ENCODE measurements at places on chromosomes 13 and 19.

GRCh38 chr13:42617221-42617620, 43.3 kb downstream of the TNFSF11 start:
- DNase-seq, result no peak

- no peak for DNase-seq
These were observed 2.8 kb upstream of the KLF5 start for GRCh38 chr13:73055813-73056564.

DNA sequence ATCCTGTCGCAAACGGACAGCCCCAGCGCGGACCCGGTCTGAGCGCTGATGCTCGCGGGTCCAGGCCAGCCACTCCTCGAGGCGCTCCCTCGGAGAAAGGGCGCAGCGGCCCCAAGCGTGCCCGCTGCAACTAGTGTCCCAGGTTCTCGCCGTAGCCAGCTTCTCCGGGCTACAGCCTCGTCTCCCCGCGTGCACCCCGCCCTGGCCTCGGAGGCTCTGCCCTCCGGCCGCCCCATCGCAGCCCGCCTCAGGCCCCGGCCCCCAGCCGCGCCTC, 487 bp downstream of the FLT1 start:
- peak; percentile 10 for DNase-seq

- no peak for DNase-seq
These were observed 35.4 kb downstream of the SLC10A2 start for GRCh38 chr13:103030776-103031175.

DNA sequence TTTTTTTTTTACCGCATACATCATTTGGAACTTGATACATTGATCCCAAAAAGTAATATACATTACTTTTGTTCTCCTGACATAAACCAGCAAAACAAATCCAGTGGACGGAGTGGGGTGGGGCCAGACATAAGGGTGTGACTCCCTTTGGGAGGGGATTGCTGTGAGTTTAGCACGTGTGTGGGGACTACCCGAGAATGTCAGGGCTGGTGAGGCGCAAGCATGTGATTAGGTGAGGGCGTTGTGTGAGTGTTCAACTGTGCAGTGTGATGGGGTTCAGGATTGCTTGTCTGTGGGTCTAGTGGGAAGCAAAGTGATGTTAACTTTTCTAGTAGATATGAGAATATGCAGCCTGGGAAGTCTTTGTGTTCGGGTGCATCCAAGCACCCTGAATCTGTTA, 468.0 kb downstream of the TSHZ3 start:
- DNase-seq, result no peak

DNA sequence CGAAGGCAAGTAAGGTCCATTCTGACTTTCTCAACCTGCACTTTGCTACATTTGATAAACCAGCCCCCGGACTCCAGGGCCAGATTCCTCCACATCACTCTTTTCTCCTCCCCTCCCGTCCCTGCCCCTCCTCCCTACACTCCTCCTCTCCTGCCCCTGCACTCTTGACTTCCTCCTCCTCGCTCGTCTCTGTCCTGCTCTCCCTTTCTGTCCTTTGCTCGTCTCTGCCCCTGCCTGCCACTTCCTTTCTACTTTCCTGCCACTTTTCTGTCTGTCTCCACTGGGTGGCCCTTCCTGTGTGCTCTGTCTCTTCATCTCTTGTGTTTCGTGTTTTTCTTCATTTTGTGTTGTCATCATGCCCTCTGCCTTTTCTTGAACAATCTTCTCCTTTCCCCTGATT, 7.0 kb downstream of the U2AF2 start:
- DNase-seq, result no peak

- no peak for DNase-seq
These were observed 229.3 kb upstream of the EDNRB start for GRCh38 chr13:78147905-78148304.

DNA sequence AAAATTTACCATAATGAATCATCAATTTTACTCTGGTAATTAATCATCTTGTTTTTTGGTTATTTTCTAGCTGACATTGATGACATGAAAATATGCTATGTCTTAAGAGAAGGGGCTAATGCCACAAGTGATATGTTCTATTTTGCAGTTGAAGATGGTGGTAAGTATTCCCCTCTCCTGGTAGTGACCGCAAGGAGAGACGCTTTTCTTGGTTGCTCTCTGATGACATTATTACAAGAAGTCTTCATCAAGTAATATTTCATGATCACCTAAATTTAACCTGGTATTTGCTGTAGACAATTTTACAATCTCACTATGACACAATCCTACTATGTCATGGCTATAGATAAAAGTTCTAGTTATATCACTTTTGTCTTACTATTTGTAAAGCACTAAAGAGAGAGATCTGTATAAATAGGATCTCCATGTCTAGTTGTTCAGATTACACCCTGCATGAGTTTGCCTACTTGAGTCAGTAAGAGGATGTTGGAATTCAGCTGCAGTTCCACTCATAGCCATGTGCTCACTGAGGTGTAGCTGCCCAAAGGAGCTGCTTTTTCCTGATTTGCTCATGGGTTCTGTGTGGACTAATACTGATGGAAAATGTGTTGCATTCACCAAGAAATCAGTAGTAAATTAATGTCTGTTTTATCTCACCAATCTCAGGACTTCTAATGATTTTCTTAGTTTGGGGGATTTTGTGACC, 10.9 kb downstream of the FREM2 start:
- DNase-seq, result no peak

- peak; percentile 51 for DNase-seq
These were observed 7.1 kb downstream of the SPRED3 start for GRCh38 chr19:38395381-38396114.

- DNase-seq, result peak; percentile 65
These were observed 609 bp downstream of the ZAR1L start for GRCh38 chr13:32314271-32315237.

DNA sequence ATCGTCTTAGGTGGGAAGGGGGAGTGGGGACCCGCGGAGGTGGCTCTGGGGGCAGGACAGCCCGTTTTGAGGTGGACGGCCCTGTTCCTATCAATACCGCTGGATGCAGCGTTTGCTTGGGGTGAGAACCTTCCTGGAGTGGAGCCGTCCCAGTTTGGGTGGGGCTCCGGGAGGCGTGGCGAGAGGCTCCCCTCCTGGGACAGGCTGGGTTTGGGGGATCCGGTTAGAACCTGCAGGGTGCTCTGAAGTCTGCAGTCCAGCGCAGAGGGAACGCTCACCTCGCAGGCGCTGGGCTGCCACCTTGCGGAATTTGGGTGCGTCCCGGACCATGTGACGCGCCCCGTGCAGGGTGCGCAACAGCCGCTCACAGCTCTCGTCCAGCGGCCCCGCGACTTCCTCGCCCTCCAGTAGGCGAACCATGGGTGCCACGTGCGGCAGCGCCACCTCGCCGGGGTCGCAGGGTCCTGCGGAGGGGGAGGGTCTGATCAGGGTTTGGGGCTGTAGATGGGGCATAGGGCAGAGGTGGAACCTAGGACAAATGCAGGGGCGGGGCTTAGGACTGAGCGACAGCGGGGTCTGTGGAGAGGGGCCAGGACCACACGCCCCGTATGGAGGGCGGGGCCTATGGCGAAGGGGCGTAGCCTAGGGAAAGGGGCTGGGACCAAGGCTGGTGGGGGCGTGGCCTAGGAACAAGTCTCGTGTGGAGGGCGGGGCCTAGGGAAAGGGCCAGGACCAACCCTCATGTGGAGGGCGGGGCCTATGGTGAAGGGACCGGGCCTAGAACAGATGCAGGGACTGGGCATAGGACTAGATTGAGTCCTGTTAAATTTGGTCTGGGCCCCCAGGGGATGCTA, 13.8 kb downstream of the SH2D3A start:
- DNase-seq, result peak; percentile 88

GRCh38 chr13:78047151-78047550, 128.5 kb upstream of the EDNRB start:
- no peak for DNase-seq

- no peak for DNase-seq
These were observed 4.3 kb upstream of the ZNF497 start for GRCh38 chr19:58366585-58367430.

- DNase-seq, result no peak
These were observed 30.6 kb upstream of the NDUFS7 start for GRCh38 chr19:1353144-1353543.

- no peak for DNase-seq
These were observed 450.0 kb downstream of the KLF5 start for GRCh38 chr13:73508841-73509240.

DNA sequence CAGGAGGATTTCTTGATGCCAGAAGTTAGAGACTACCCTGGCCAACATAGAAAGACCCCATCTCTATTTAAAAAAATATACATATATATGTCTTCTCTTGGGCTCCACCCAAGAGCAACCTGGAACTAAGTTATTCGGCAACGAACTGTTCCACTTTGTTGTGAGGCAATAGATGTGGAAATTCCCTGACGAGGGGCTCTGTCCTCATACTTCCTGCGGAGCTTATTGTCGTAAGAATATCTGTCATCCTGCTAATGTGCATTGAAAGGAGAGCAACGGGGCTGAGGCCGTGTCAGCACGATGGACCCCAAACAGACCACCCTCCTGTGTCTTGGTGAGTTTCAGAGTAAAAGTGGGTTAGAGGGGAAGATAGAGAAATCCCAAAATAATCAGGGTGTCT, at the start of gene FCAR:
Gene FCAR, plus strand, starts transcription at position 246 of the 400 bp plus-strand sequence. Its CDS starts 55 bp downstream, at position 301.
- DNase-seq, result no peak

- DNase-seq, result no peak
These were observed 536.0 kb downstream of the MYO16 start for GRCh38 chr13:109165417-109165904.

GRCh38 chr19:46976845-46977320, 42.8 kb upstream of the NPAS1 start:
- no peak for DNase-seq

- DNase-seq, result no peak
These were observed 157.5 kb downstream of the OXGR1 start for GRCh38 chr13:96836733-96837132.

DNA sequence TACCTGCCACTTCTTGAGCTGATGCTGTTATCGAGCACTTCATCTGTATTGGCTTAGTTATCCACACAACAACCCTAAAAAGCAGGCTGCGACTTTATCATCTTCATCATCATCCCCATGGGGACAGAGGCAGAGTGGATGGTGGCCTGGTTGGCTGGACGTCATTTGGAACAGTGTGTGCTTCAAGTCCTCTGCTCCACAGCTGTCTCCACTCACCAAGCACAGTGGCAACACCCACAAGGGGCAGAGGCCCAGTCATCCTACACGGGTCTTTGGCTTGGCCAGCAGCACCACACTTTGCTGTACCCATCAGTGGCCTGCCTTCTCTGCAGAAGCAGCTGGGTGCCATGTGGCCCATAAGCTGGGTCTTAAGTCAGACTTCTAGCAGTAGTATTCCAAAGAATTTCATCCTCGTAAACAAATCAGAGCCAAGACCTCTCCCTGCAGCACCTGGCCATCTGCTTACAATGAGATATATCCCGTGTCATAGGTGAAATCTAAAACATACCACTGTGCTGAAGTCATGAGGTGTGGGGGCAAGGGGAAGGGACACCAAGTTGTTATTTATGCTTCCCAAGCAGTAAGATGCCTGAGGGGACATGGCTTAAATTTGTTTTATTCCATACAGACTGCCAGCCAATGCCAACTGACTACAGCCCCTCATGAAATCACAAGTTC, 47.9 kb upstream of the EPHX3 start:
- DNase-seq, result no peak

- DNase-seq, result no peak
These were observed 14.1 kb upstream of the PRKD2 start for GRCh38 chr19:46731007-46731501.

- DNase-seq, result peak; percentile 6
These were observed 80.3 kb upstream of the FRY start for GRCh38 chr13:31951215-31951678.

DNA sequence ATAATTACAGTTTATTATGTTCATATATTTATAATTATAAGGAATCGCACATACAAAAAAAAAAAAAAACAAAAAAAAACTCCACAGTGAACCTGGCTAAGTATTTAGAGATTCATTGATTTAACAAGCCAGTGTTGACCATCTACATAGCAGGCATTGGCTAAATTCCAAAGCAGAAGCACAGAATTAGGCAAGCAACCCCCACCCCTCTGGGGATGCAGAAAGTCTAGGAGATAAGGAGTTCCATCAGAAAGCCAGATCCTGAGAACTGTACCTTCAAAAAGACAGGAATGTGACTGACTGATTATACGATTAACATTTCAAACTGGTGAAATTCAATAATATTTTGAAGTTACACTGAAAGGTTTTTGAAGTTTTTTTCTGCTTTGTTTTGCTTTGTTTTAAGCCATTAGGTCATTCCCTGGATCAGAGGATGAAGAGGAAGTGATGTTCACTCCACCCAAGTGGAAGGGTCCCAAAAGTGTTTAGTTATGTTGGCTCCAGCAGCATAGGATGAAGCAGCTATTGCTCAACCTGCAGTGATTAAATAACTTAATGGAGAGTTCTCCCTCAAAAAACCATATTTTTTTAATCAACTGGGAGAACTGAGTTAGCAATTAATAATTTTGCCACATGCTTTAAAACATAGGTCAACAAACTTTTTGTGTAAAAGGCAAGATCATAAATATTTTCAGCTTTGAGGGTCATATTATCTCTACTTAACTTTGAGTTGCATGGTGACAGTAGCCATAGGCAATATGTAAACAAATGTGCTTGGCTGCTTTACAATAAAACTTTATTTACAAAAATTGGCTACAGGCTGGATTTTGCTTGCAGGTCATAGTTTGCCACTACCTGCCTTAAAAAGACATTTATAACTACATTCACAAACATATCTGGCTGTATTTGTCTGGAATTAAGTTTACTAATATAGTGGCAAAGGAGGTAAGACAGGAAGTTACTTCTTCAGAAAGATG, 49.6 kb downstream of the DOCK9 start:
- DNase-seq, result no peak

DNA sequence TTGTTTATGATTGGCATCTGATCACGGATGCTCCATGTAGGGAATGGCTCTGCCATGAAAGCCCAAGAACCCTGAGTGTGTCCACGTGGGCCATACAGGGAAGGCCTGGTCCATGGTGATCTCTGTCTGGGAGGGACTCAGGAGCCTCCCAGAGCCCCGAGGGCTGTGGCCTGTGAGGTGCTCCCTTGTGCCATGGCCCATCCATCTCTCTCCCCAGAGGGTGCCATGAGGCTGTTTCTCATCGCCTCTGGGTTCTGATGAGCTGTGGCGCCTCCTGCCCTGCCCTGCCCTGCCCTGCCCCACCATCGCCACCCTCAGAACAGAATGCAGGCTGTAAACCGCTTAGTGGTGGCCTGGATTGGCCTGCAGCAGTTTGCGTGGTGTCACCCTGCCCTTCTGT, 83.1 kb downstream of the ATP11A start:
- DNase-seq, result no peak

GRCh38 chr13:42680748-42681147, 100.6 kb upstream of the FAM216B start:
- no peak for DNase-seq

DNA sequence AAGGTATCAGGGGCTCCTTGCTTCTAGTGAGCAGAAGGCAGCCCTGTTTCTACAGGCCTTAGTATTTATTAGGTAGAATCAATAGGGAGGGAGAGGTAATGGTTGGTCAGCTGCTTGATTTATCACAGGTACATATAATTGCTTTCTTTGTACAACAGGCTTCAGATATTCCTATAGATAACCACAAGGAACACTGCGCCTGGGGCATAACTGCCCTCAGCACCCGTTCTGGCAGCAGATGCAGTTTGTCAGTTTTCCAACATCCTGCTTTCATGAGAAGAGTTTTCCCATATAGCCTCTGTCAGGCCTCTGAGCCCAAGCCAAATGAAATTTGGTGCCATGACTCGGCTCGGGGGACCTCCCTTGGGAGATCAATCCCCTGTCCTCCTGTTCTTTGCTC, 12.4 kb upstream of the ZNF486 start:
- DNase-seq, result no peak
